ENCODE measurements at places on chromosomes 5 and 9.

DNA sequence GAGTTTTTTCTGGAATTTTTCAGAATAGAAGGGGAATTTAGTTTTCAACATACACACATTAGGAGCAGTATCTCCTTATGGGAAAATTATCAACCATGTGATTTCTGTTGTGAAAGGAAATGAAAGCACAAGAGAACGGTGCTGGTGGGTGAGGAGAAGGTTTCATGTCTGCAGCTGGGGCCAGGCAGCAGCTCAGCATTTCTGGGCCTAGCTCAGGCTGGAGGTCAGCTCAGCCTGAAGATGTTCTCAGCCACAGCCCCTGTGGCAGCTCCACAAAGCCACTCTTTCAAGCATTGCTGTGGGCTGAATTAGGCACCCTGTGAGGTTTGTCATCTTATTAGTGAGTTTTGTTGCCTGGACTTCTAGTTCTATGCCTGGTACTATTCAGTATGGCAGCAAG lies 90.3 kb downstream of the DIRAS2 start:
- no peak for DNase-seq

DNA sequence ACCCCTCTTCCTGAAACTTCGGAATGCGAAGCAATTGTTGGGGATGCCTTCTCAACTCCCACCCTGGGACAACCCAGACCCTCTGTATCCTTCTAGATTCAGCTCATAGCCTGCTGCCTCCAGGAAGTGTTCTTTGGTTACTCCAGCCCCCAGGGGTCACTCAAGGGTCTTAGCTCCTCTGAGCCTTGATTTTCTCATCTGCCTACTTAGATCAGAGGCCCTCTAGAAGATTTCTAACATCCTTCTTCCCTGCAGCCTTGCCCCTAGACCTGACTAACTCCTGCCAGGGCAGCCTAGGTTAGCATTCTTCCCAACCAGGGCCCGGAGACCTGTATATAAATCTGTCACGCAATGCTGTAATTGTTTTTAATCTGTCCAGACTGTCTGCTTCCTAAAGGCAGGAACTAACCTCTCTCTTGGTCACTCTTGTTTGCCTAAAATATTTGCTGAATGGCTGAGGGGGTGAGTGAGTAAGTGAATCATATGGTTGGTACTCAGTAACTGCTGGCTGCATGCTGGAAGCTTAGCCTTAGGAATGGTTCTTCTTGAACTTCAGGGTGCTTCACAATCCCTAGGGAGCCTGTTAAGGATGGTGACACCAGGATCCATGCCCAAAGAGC lies 8.2 kb downstream of the GALNT10 start:
- no peak for DNase-seq

GRCh38 chr9:16690628-16691027 lies 179.8 kb downstream of the BNC2 start:
- DNase-seq: no peak

DNA sequence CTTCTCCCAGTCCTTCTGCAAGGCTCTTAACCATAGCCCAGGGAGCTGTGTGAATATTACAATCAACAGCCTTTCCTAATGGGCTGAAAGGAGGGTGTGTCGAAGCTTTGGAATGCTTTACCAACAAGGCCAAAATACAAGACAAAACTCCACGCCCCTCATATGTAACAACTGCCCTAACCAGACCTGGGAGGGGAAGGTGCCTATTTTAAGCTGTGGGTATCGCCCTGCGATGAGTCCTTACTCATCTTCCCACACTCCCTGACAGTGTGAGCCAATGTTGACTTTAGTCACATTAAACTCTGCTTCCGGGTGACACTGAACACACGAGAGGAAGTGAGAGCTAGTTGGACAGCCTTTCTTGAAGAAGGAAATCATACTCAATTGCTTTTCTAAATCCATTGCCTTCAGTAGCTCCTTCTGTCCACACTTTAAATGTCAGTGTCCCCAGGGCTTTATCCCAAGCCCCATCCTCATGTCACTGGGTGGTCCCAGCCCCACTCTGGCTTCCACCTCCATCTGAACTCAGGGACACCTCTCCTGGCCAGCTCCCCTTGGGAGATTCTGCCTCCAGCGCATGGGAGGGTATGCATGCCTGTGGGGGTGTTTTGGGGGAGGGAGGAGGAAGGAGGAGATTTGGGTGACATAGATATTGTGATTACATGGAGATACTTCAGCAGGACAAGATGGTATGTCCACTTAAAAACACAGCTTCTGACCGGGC lies 6.5 kb upstream of the TBC1D9B start:
- peak; percentile 9 for DNase-seq

DNA sequence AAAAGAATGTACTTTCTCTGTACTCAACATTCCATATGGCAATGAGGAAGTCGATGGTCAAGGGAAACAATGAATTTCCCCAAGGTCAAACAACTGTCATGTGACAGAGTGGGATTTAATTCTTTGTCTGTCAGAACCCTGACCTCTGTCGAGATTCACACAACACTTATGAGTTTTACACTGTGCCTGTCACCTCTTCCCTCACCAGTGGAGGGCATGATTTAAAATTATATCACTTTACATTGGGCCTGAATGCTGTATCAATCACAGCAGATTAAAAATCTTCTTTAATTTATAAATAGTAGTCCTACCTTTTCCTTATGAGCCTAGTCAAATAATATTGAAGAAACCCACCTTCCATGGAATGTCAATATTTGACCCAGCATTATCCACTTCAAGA lies 276.7 kb downstream of the CDH10 start:
- DNase-seq: no peak

DNA sequence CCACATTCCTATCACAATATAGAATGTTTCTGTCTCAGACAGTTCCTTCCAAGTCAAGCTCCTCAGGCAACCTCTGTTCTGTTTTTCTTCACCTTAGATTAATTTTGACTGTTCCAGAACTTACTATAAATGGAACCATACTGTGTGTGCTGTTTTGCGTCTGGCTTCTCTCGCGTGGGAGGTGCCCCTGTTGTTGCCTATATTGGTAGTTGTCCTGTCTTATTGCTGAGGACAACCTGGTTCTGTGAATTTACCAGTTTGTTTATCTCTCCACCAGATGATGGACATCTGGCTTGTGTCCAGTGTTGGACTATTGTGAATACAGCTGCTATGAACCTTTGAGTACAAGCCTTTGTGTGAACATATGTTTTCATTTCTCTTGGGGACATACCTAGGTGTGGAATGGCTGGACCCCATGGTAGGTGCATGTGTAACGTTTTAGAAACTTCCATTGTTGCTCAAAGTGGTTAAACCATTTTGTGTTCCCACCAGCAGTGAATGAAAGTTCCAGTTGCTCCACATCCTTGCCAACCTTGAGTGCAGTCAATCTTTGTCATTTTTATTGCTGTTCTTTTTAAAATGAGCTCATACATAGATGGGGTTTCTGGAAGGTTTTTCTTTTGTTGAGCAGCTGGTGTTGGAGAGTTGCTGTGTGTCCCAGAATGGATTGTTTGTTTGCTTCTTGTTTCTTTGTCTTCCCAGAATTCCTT lies 18.1 kb downstream of the HMCN2 start:
- no peak for DNase-seq

DNA sequence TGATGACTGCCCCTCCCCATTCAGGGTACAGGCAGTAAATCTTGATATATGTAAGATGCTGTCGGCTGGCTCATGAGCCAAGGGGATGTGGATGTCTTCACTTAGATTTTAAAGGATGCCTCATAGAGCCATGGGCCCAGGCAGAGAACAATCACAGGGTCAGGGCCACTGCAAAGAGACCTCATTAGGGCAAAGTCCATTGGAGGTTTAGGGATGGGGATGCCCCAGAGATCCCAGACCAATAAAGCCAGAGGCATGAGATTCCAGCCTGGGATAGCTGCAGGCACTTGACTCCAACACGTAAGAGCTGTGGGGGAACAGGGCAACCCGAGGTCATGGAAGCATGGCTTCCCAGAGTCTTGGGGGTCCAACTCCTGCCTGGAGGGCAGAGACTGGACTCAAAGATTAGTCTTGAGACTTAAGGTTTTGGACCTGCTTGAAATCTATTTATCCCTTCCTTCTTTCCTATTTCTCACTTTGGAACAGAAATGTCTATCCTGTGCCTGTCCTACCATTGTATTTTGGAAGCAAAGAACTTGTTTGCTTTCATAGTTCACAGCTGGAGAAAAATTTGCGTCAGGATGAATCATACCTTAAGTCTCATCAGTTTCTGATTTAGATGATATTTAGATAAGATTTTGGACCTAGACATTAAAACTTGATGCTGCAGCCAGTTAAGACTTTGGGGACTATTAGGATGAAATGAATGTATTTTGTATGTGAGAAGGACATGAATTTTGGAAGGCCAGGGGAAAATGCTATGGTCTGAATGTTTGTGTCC lies 101.3 kb upstream of the ADRA1B start:
- no peak for DNase-seq

DNA sequence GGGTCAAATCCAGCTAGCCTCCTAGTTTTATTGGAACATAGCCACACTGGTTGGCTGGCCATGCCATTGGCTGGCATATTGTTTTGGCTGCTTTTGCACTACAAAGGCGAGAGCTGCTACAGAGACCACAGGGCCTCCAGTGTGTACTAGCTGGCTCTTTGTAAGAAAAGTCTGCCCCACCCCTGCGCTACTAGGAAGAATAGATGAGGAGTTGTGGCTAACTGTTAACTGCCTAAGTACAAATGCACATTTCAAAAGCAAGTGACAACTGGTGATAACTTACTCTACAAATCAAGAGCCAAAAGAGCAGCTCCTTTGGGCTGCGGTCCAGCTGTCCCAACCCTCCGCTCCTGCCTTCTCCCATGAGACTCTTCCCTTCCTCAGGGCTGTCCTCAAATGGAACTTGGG lies 63.9 kb downstream of the SERINC5 start:
- DNase-seq: peak; percentile 47

GRCh38 chr9:114662081-114662989 lies 4.7 kb upstream of the TEX53 start:
- DNase-seq: peak; percentile 75
